ENCODE measurements at places on chromosomes 1 and 21.

GRCh38 chr1:200670242-200671118, 773 bp upstream of the DDX59 start:
- DNase-seq: peak; percentile 54

DNA sequence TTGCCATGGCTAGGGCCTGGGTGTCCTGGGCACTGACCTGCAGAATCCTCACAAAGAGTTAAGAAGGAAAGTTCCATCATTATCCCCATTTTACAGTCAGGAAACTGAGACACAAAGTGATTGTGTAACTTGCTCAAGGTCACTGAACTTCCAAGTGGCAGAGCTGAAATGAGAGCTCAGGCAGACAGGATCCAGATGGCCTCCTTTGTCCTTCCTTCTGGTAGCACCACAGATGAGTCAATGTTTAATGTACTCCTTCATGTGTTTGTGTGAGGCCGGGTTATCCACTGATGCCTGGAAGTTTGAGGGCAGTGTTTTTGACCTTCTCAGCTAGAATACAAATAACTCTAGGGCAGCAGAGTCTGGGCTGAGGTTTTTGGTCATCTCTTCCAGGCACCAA, 207.0 kb downstream of the TNR start:
- DNase-seq: peak; percentile 92

GRCh38 chr1:67817319-67817718, 15.9 kb downstream of the GNG12 start:
- DNase-seq: no peak

- DNase-seq: no peak
Measured at GRCh38 chr1:86848654-86849053, 65.3 kb downstream of the SELENOF start.

- no peak for DNase-seq
Measured at GRCh38 chr21:29513535-29513934, 214.8 kb downstream of the BACH1 start.

GRCh38 chr1:52400131-52400530, 4.1 kb downstream of the ORC1 start:
- no peak for DNase-seq

- DNase-seq: no peak
Measured at GRCh38 chr1:222880587-222880986, 65.7 kb downstream of the DISP1 start.

DNA sequence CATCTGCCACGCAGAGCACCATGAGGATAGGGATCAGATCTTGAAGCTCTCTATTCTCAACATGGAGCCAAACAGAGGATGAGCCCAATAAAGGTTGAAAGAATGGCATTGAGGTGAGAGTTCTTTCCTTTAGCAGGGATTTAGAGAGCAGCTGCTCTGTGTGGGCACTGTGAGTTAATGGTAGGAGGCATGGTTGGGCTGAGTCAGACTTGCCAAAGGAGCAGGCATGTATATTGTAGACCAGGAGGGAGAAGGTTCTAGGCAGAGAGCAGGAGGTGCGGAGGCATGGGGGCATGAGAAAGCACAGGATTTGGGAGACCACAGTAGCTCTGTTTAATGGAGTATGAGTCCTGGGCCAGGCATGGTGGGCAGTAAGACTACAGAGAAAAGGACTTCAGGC, 32.0 kb downstream of the TMEM53 start:
- no peak for DNase-seq

GRCh38 chr1:54292002-54292911, 92.3 kb downstream of the MRPL37 start:
- DNase-seq: no peak
